ENCODE measurements at places on chromosomes 2 and 18. TPM values are rescaled to one million over a fixed set of nuclear protein-coding genes. Genes with fewer than 3 reads are reported as not detected.

DNA sequence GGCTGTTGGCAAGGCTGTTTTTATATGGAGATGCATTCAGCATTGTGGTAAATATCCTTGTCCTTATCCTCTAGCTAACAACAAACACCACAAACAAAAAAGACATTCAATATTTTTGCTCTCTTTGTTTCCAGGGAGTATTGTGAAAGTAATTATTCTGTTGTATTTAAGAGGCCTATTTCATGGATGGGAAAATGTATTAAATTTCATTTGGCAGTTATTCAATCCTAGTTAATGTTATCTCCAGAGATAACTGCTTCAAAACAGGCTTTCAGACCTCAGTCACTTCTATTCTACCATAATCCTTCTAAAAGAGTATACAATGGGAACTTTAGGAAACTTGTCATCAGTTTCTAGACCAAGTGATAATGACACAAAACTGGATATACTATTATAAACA, 280.5 kb upstream of the CCDC68 start:
- H3K27ac ChIP-seq: no peak overlapping the region
- DNase-seq: no peak
- no peaks in the 10 kb centered on the region for H3K4me1 ChIP-seq
- no peaks in the 10 kb centered on the region for H3K36me3 ChIP-seq

GRCh38 chr2:113253453-113253852, 25.3 kb downstream of the PAX8 start:
- H3K27ac ChIP-seq: no peak overlapping the region
- DNase-seq: no peak
- H3K4me3 ChIP-seq: no peak overlapping the region
- no peaks in the 10 kb centered on the region for H3K27me3 ChIP-seq

GRCh38 chr18:2387588-2387987, 183.7 kb downstream of the METTL4 start:
- no peaks in the 10 kb centered on the region for H3K36me3 ChIP-seq
- H3K4me1 ChIP-seq: no peaks in the 10 kb centered on the region
- no peaks in the 10 kb centered on the region for H3K27me3 ChIP-seq
- no peak for DNase-seq

- H3K27ac ChIP-seq: no peak overlapping the region
- DNase-seq: no peak
- H3K36me3 ChIP-seq: no peaks in the 10 kb centered on the region
- H3K4me1 ChIP-seq: no peaks in the 10 kb centered on the region
Measured at GRCh38 chr2:165277295-165277694, 38.1 kb downstream of the SCN2A start.

- H3K27ac ChIP-seq: peak overlapping the region; percentile 93
- H3K27me3 ChIP-seq: no peaks in the 10 kb centered on the region
- DNase-seq: no peak
- H3K4me3 ChIP-seq: peak overlapping the region; percentile 79
- H3K4me1 ChIP-seq: no peaks in the 10 kb centered on the region
- H3K36me3 ChIP-seq: no peaks in the 10 kb centered on the region
Measured at GRCh38 chr18:35267809-35268208, 22.2 kb downstream of the ZSCAN30 start.

- DNase-seq: no peak
- no peak overlapping the region for H3K4me3 ChIP-seq
- H3K27ac ChIP-seq: no peak overlapping the region
- H3K4me1 ChIP-seq: no peaks in the 10 kb centered on the region
- H3K27me3 ChIP-seq: no peaks in the 10 kb centered on the region
Measured at GRCh38 chr2:79832511-79833234, 319.8 kb downstream of the CTNNA2 start.

DNA sequence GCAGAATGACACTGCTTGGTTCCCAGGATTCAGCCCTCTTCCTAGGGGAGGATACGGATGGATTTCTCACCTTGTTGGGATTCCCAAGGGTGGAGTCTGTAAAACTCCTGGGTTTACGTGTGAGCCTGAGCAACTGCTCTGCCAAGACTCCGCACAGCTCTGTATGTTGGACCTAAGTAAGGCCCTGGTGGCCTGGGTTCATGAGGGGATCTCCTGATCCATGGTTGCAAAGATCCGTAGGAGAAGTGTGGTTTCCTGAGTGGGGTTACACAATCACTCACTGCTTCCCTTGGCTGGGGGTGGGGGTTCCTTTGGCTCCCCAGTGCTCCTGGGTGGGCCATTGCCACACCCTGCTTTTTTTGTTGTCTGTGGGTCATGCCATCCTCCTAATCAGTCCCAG, 37.7 kb downstream of the ANKRD12 start:
- no peak for DNase-seq
- H3K27ac ChIP-seq: no peak overlapping the region
- no peaks in the 10 kb centered on the region for H3K36me3 ChIP-seq
- no peaks in the 10 kb centered on the region for H3K4me1 ChIP-seq

- no peak overlapping the region for H3K27ac ChIP-seq
- H3K4me3 ChIP-seq: no peak overlapping the region
- H3K4me1 ChIP-seq: no peaks in the 10 kb centered on the region
- no peak for DNase-seq
- no peaks in the 10 kb centered on the region for H3K36me3 ChIP-seq
- no peaks in the 10 kb centered on the region for H3K27me3 ChIP-seq
Measured at GRCh38 chr2:204672772-204673171, 127.5 kb downstream of the PARD3B start.

- H3K4me3 ChIP-seq: no peak overlapping the region
- no peak for DNase-seq
- no peak overlapping the region for H3K27ac ChIP-seq
- no peaks in the 10 kb centered on the region for H3K4me1 ChIP-seq
- H3K36me3 ChIP-seq: no peaks in the 10 kb centered on the region
- no peaks in the 10 kb centered on the region for H3K27me3 ChIP-seq
Measured at GRCh38 chr18:78390952-78391348, 588.7 kb upstream of the SALL3 start.

DNA sequence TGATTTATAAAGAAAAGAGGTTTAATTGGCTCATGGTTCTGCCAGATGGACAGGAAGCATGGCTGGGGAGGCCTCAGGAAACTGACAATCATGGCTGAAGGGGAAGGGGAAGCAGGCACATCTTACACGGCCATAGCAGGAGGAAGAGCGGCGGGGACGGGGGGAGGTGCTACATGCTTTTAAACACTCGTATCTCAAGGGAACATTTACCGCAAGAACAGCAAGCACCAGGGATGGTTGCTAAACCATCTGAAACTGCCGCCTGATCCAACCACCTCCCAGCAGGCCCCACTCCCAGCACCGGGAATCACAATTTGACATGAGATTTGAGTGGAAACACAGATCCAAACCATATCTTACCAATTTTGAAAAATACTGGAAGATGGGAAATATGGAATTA, 362.8 kb downstream of the FBXO15 start:
- H3K4me1 ChIP-seq: no peaks in the 10 kb centered on the region
- DNase-seq: no peak
- no peak overlapping the region for H3K4me3 ChIP-seq
- no peaks in the 10 kb centered on the region for H3K36me3 ChIP-seq
- H3K27me3 ChIP-seq: no peaks in the 10 kb centered on the region

- H3K36me3 ChIP-seq: no peaks in the 10 kb centered on the region
- no peaks in the 10 kb centered on the region for H3K4me1 ChIP-seq
- H3K4me3 ChIP-seq: no peak overlapping the region
Measured at GRCh38 chr2:3313781-3314375, 63.7 kb downstream of the EIPR1 start.

- H3K27ac ChIP-seq: no peak overlapping the region
- H3K4me3 ChIP-seq: no peak overlapping the region
- no peaks in the 10 kb centered on the region for H3K36me3 ChIP-seq
- no peaks in the 10 kb centered on the region for H3K4me1 ChIP-seq
- no peak for DNase-seq
Measured at GRCh38 chr2:97678298-97678697, 8.8 kb downstream of the C2orf92 start.

GRCh38 chr2:152606081-152606480, 111.2 kb downstream of the PRPF40A start:
- no peaks in the 10 kb centered on the region for H3K4me1 ChIP-seq
- no peaks in the 10 kb centered on the region for H3K27me3 ChIP-seq

DNA sequence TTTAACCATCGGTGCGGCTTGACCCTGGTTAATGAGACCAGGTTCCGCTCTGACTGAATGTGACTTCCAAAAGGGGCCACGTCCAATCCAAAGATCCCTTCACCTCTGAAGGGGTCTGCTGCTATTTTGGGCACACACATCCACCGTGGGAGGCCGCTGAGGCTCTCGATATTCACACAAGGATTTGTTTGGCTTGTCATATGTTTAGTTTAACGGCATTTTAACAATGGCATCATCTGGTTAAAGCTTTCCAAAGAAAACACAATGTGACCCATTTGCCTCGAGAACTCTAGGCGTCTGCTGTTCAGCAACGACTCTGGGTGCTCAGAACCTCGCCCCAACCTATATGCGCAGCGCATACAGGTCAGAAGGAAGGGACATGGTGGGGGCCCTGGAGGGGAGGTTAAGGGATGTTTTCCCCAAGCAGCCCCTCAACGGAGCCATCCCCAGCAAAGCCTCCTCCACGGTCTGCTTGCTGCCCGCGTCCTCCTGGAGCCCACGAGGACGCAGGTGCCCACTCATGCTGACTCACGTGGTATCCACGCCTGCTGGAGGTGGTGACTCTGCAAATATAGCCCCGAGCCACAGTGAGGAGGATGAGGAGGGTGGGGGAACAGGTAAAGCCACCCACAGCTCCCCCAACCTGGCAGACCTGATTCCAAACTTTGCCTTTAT, 260.3 kb downstream of the HDAC4 start:
- DNase-seq: no peak
- no peaks in the 10 kb centered on the region for H3K36me3 ChIP-seq
- H3K27ac ChIP-seq: no peak overlapping the region
- H3K27me3 ChIP-seq: no peaks in the 10 kb centered on the region

- peak within 1 kb of the TSS; percentile 90 for H3K27ac ChIP-seq
- H3K27me3 ChIP-seq: no peaks in the 10 kb centered on the region
- H3K4me3 ChIP-seq: peak within 1 kb of the TSS; percentile 90
- no peaks in the 10 kb centered on the region for H3K4me1 ChIP-seq
Measured at GRCh38 chr18:7566567-7567473, at the start of gene PTPRM. Gene PTPRM, plus strand, starts transcription at chr18:7567316. Its CDS starts 503 bp downstream, at chr18:7567819.

GRCh38 chr2:229931241-229931640, 8.9 kb downstream of the FBXO36 start:
- no peak for DNase-seq
- no peak overlapping the region for H3K4me3 ChIP-seq
- H3K36me3 ChIP-seq: no peaks in the 10 kb centered on the region
- no peaks in the 10 kb centered on the region for H3K27me3 ChIP-seq
- H3K27ac ChIP-seq: no peak overlapping the region

GRCh38 chr2:208266936-208267335, 881 bp downstream of the PIKFYVE start:
- H3K27me3 ChIP-seq: no peaks in the 10 kb centered on the region
- no peaks in the 10 kb centered on the region for H3K4me1 ChIP-seq
- no peaks in the 10 kb centered on the region for H3K36me3 ChIP-seq
- H3K27ac ChIP-seq: peak overlapping the region; percentile 97

DNA sequence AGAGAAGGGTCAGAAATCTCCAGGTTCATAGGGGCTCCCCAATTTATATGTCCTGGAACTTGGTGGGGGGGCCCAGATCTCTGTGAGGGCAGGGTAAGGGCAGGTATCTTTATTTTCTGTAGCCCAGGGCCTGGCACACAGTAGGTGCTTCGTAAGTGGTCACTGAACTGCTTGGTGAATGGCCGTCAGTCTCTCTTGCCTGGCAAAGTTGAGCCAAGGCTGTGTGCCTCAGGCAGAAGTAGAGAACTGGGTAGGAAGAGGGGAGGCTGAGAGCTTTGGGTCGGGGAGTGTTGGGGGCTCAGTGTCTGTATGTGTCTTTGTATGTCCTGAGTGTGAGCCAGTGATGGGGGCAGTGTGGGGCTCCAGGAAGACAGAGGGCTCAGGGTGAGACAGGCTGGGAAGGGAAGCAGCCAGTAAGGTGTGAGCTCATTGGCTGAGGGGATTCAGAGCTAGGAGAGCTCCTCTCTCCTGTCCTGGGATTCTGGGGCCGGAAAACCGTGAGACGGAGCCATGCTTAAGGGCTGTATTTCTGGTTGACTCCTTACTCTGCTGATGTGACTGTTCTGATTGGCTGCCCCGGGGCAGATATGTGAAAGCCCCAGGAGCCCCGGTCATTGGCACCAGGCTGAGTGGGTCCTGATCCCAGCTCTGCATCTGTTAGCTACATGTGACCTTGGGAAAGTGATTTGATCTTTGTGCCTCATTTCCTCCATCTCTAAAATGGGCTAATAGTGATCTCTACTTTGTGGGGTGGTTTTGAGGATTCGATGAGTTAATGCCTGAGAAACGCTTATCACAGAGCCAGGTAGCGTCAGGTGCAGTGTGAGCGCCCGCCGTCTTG, 30.3 kb downstream of the STEAP3 start:
- H3K27me3 ChIP-seq: no peaks in the 10 kb centered on the region
- H3K27ac ChIP-seq: peak overlapping the region; percentile 72
- DNase-seq: no peak
- H3K36me3 ChIP-seq: no peaks in the 10 kb centered on the region
- no peaks in the 10 kb centered on the region for H3K4me1 ChIP-seq
- no peak overlapping the region for H3K4me3 ChIP-seq

DNA sequence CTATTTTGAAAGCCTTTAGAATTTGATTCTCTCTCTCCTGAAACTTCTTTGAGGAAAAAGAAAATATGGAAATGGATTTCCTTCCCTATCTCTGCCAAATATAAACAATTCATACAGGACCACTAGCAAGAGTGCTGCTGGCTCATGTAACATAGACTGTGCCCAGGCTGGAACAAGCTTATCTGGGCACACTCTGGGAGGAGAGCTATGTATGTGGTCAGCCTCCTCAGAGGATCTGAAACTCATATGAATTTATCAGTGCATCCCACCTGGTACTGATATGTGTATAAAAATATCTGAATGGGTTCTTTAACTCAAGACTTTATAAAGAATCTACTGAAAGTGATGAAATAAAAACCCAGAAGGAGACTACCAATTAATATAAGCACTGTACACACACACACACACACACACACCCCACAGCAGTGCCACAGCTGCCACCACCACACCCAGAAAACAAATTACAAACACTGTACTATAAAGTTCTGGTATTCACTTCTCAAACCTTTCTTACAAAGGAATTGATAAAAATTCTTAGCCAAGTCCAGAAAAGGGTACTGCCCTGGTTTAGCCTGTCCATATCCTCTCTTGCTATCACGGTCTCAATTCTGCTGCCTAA, 115.6 kb downstream of the IRS1 start:
- H3K4me3 ChIP-seq: no peak overlapping the region
- H3K36me3 ChIP-seq: no peaks in the 10 kb centered on the region
- no peak overlapping the region for H3K27ac ChIP-seq
- H3K27me3 ChIP-seq: no peaks in the 10 kb centered on the region

GRCh38 chr2:149446748-149447147, 116.4 kb downstream of the LYPD6 start:
- H3K27ac ChIP-seq: no peak overlapping the region
- DNase-seq: no peak
- no peaks in the 10 kb centered on the region for H3K27me3 ChIP-seq
- H3K4me3 ChIP-seq: no peak overlapping the region

ARMC9 gene
- total RNA-seq: 4.0 TPM

CNTNAP5 gene
- not detected for total RNA-seq

MC5R gene
- total RNA-seq: not detected

NT5DC4 gene
- total RNA-seq: not detected

SPEG gene
- total RNA-seq: 36.6 TPM

MOGAT1 gene
- total RNA-seq: not detected

IL18RAP gene
- total RNA-seq: 2.9 TPM

HOXD8 gene
- total RNA-seq: 10.5 TPM

TUBB8B gene
- total RNA-seq: not detected
